Kidney epithelial cell (primary cell): ENCODE measurements at places on chromosomes 7 and 10.

DNA sequence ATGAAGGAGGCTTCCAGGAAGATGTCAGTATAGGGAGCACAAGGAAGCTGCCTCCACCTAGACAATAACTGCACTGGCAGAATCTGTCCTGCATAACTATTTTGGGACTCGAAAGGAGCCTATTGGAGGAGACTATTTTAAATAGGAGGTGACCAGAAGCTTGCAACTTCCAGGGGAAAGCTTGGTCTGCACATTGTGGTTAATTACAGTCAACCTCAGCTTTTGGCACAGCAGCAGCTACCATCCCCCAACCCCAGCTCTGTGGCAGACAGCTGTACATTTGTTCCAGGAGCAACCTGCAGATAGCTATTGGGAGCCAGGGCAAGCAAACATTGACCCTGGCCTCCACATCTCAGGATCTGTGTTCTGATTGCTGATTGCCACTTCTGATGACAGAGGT is 46.3 kb upstream of the NANOS1 start:
- no peak for DNase-seq

DNA sequence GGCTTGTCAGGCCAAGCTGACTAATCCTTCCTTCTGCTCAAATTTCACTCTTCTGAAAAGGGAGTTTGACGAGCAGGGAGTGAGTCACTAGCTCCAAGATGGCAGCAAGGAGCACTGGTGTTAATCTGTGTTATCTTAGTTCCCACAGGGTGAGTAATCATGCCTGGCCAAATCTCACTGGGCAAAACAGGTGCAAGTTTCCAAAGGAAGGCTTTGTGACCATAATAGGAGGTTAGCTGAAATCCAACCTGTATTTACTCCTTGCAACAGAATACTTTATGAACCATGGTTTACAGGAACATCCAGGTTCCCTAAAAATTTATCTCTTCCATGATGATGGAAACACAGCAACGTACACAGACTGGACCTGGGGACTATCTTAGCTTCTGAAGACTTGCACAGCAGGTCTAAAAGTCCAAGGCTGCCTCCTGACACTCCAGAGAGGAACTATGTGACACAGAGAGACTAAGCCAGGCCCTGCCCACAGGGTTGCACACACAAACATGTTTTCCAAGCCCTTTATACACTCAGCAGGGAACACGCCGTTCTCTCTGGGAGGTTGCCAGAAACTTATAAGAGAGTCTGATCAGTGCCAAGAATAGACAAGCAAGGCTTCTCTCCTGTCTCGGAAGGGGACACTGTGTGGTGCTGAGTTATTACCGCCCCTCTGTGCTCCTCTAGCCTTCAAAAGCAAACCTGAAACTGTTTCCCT is 46.3 kb downstream of the PDK4 start:
- peak; percentile 96 for DNase-seq

DNA sequence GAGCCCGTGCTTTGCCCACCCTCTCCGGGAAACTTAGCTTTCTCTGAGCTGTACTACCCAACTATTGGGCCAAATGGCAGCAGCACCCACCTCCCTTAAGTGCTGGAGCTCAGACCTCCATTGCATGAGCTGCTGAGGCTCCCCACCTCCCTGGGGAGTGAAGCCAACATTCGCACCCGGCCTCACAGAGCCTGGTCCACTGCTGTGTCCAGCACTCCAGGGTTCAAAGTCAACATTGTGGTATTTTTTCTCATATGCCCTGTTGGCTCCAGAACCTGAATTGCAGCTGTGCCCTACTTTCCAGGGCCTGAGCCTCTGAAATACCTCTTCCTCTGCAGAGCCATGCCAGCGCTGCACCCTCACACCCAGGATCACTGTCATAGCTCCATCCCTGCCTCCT is 29.7 kb downstream of the ITGA8 start:
- DNase-seq = no peak

DNA sequence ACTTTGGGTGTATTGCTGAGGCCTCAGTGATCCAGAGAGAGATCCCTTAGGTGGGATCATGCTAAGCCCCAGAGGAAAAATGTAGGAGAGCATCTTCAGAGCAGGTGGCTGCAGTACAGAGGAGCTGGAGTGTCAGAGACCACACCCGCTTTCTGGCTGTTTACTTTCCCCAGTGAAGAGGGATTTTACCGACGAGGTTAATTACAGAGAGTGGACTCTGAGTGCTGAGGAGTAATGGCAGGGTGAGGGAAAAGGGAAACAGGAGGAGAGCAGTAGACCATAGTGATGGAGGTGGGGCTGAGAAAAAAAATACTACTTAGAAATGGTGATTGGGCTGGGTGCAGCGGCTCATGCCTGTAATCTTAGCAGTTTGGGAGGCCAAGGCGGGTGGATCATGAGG is 43.3 kb upstream of the HBP1 start:
- no peak for DNase-seq

DNA sequence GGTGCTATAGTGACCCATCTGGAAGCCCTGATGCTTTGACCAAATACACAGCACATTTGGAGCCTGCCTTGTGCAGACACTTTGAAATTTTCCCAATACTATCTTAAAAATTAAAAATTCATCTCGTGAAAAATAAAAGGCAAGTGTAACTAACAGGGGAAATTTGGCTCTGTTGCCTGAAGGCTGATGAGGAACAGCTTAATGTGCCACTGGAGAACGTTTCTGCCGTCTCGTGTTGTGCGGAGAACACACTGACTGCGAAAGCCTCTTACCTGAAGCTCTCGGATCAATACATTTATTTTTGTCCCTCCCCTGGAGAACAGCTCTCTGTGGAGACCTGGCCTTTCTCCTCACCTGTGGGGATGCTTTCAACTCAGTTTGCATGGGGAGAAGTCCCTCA is 77.2 kb upstream of the CHST15 start:
- no peak for DNase-seq
